Glutamatergic neuron (in vitro differentiated cells): ENCODE measurements at places on chromosomes 12 and 14. TPM values are rescaled to one million over a fixed set of nuclear protein-coding genes. Genes with fewer than 3 reads are reported as not detected.

TIGAR gene
- 20.7 TPM for total RNA-seq

IAPP gene
- not detected for total RNA-seq

TMED10 gene
- total RNA-seq = 124 TPM

BMAL2 gene
- 5.3 TPM for total RNA-seq

ETFBKMT gene
- total RNA-seq = 2.2 TPM

SETD3 gene
- 46.2 TPM for total RNA-seq

CIDEB gene
- total RNA-seq = 1.8 TPM

ASPG gene
- not detected for total RNA-seq

ULK1 gene
- 168 TPM for total RNA-seq

DNA sequence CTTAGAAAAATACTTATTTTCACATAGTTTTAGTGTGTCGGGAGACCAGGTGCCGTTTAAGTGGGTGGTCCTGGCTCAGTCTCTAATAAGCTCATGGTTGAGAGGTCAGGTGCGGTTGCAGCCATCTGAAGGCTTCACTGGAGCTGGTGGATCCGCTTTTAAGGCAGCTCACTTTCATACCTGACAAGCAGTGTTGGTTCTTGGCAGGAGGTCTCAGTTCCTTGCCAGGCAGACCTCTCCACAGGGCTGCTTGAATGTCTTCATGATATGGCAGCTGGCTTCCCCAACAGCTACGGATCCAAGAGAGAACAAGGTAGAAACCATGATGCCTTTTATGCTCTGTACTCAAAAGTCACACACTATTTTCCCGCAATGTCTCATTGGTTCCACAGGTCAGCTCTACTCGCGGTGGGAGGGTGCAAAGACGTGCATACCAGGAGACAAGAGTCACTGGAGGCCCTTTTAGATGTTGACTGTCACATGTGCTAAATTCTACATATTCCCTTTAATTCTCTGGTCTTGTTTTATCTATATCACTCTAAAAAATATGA lies 8.0 kb upstream of the ZDHHC17 start:
- peaks cover 4% of the 10 kb centered on the region for H3K4me1 ChIP-seq
- DNase-seq = no peak
- H3K27me3 ChIP-seq = no peaks in the 10 kb centered on the region

DNA sequence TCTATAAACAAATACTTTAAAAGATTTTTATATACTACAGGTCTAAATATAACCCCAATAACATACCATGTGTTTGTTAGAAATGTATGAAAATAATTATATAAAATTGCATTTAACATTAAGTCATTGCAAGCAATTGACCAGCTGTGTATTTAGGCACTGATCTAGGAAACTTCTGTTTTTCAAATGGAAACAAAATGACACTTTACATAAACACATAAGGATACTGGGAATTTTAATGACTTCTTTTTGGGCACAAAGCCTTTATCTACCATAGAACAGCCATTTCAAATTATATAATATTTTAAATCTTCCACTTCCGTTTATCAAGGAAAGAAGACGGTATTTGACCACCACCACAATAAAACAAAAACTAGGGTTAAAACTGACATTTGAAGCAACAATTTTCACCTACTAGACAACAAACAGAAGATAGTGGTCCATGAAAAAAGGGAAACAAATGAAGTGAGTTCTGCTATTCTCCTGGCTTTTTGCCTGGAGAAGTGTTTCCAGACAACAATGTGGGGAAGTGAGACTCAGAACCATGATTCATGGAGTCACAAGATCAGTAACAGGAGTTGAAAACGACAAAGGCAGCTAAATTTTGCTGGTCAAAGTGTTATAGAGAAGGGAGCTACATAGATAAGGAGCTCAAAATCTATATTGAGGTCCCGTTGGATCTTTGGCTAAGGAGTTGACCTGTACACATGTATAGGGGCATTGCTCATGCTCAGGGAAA lies 475.1 kb downstream of the TRHDE start:
- no peak overlapping the region for H3K27ac ChIP-seq
- no peaks in the 10 kb centered on the region for H3K4me1 ChIP-seq
- peaks cover 6% of the 10 kb centered on the region for H3K36me3 ChIP-seq
- H3K27me3 ChIP-seq = no peaks in the 10 kb centered on the region
- H3K4me3 ChIP-seq = no peak overlapping the region

DNA sequence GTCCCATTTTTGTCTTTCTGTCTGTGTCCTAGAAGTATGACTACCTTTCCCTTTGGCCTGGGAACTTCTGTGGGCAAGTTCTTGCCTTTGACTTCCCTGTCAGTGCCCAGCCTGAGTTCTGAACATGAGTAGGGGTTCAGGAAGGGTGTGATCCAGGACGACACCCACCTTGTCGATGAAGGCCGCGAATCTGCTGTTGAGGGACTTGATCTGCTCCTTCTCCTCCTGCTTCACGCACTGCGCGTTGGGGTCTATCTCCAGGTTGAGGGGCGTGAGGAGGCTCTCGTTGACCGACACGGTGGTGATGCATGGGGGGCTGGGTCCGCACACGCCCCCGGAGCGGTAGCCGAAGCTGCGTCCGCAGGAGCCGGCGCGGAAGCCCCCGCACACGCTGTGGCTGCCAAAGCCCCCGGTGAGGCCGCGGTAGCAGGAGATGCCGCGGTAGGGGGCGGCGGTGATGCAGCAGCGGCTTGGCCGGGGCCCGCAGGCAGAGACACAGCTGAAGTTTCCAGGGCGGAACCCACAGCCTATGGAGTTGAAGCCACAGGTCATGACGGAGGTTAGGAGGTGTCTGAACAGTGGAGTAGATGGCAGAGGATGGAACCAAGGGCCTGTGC lies at the start of gene KRT83:
Gene KRT83, minus strand, starts transcription at position 615 of the 617 bp plus-strand sequence. Its CDS starts 63 bp downstream, at position 552.
- H3K4me1 ChIP-seq = no peaks in the 10 kb centered on the region
- DNase-seq = no peak
- peaks cover 7% of the 10 kb centered on the region for H3K27me3 ChIP-seq

GRCh38 chr12:10395390-10395998 lies 5.7 kb upstream of the KLRK1 start:
- DNase-seq = no peak
- no peaks in the 10 kb centered on the region for H3K36me3 ChIP-seq
- H3K4me1 ChIP-seq = no peaks in the 10 kb centered on the region

DNA sequence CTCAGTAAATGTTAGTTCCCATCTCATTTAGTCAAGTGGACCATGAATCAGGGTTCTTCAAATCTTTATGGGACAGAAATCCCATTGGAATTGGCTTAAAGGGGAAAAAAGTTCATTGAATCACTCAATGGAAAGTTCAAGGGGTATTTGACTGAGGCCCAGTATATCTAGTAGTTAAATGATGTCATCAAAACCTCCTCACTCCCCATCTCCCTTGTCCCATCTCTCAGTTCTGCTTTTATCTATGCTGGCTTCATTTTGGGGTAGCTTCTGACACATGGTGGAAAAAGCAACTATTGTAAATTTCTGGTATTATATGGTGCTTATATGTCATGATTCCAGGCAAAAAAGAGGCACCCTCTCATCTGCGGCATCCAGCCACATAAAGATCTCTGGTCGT lies 51.9 kb downstream of the DAAM1 start:
- peaks cover 10% of the 10 kb centered on the region for H3K4me1 ChIP-seq
- H3K36me3 ChIP-seq = no peaks in the 10 kb centered on the region

- no peak for DNase-seq
- H3K27me3 ChIP-seq = peaks cover 6% of the 10 kb centered on the region
- H3K4me3 ChIP-seq = no peak overlapping the region
- H3K4me1 ChIP-seq = peaks cover 14% of the 10 kb centered on the region
- no peaks in the 10 kb centered on the region for H3K36me3 ChIP-seq
- H3K27ac ChIP-seq = no peak overlapping the region
Observed at GRCh38 chr14:72512281-72512680, 381.6 kb downstream of the DPF3 start.

- no peaks in the 10 kb centered on the region for H3K27me3 ChIP-seq
- no peak overlapping the region for H3K4me3 ChIP-seq
- no peak overlapping the region for H3K27ac ChIP-seq
- H3K36me3 ChIP-seq = no peaks in the 10 kb centered on the region
- no peak for DNase-seq
Observed at GRCh38 chr12:105426766-105427165, 96.3 kb downstream of the C12orf75 start.

DNA sequence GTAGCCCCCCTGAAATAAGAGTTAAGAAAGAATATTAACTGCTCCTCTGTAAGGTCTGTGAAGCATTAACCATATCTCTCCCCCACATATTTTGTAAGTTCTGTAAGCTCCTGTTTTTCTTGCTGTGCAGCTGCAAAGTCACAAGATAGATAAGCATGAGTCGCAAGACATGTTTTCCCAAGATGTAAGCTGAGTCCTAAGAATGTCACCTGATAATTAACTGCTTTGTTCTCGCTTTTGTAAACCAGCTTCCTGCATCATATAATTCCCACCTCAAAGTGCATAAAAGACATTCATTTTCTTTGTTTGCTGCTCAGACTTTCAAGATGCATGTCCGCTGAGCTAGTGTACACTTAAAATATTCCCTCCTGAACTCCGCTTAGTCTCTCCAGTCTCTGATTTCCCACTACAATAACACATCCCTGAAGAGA lies 27.0 kb upstream of the PHC1 start:
- no peak for DNase-seq
- H3K4me3 ChIP-seq = no peak overlapping the region

- H3K4me1 ChIP-seq = peaks cover 36% of the 10 kb centered on the region
- H3K4me3 ChIP-seq = peak overlapping the region; percentile 1
- no peaks in the 10 kb centered on the region for H3K27me3 ChIP-seq
- H3K27ac ChIP-seq = no peak overlapping the region
Observed at GRCh38 chr12:123990511-123990910, 17.5 kb downstream of the ZNF664 start.

- no peak for DNase-seq
- no peaks in the 10 kb centered on the region for H3K36me3 ChIP-seq
- no peak overlapping the region for H3K27ac ChIP-seq
- peaks cover 2% of the 10 kb centered on the region for H3K27me3 ChIP-seq
- peaks cover 15% of the 10 kb centered on the region for H3K4me1 ChIP-seq
Observed at GRCh38 chr14:92863286-92864080, 59.5 kb upstream of the CHGA start.

DNA sequence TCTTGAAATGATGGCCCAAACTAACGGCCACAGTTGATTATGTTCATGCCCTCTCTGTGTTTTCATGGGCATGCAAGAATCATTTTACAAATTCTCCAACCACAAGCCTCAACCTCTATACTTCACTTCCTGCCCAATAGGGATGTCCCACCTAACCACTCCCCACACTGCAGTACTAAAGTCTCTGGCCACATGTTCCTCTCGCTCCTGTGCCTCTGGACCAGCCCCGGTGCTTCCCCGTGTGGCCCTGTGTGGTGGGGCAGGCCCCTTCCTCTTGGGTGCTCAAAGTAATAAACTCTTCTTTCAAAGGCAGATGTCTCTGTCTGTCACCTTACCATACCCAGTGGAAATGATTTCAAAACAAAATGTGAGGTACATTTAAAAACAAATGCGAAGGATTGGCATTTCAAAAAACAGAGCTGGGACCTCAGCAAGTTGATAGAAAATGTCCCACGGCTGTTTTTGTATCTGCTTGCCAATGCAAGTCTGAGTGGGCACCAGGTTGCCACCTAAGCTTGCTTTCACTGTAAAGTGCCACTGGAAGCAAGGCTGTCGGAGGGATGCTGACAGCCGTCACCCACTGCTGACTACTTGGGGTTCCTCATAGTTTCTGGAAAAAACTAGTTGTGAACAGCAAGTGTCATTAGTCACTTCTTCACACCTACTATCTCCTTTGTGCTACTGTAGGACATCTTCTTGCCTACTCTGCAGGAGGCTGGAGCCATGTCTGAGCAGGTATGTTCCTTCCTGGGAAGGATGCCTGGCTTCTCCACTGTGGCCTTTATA lies 8.2 kb upstream of the SERPINA11 start:
- H3K4me1 ChIP-seq = no peaks in the 10 kb centered on the region
- peaks cover 9% of the 10 kb centered on the region for H3K36me3 ChIP-seq
- DNase-seq = no peak
- H3K27ac ChIP-seq = no peak overlapping the region
- H3K27me3 ChIP-seq = peaks cover 3% of the 10 kb centered on the region

DNA sequence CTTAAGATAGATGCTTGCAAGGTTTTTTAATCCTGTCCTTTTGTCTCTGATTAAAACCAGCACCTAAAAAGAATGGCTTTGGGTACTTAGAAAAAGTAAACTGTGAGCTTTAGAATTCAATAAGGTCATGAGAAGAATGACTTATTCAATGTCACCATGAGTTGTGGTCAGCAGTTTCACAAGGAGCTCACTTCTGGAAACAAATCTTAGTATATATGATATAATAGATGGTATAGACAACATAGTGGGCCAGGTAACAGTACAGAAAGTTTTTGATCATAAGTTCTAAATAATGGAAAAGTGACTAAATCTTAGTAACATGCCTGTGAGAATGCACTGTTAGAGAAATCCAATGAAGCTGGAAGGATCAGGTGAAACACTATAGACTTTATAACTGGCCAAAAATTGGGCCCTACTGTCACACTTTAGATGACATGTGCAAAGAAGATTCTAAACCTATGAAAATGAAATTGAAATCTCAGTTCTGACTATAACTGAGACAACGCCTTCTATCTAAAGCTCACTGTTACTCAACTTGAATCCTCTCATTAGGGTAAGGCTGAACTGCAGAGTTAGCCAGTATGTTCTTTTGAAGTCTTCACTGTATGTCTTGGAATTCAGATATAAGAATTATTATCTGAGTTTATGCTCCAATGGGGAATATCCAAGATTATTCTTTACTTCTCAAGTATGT lies 42.4 kb upstream of the RAD51AP1 start:
- no peak for DNase-seq
- no peaks in the 10 kb centered on the region for H3K4me1 ChIP-seq
- H3K4me3 ChIP-seq = no peak overlapping the region
- no peaks in the 10 kb centered on the region for H3K27me3 ChIP-seq

DNA sequence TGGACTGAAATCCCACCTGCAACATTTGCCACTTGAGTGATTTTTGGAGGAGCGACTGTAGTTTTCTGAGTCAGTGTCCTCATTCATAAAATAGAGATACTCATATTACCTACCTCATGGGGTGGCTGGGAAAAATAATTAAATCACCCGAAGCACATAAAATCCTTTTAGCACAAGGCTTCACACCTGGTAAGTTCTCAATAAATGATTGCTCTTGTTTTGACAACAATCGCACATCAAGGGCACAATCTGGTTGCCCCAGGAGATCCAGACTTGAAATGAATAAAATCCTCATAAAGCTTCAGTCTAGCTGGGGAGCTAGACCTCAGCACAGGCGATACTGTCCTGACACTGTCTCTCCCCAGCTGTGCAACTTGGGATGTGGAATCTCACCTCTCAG lies 76.0 kb upstream of the CCDC60 start:
- DNase-seq = no peak
- peaks cover 15% of the 10 kb centered on the region for H3K36me3 ChIP-seq
- H3K4me3 ChIP-seq = no peak overlapping the region
- H3K27ac ChIP-seq = peak overlapping the region; percentile 36

DNA sequence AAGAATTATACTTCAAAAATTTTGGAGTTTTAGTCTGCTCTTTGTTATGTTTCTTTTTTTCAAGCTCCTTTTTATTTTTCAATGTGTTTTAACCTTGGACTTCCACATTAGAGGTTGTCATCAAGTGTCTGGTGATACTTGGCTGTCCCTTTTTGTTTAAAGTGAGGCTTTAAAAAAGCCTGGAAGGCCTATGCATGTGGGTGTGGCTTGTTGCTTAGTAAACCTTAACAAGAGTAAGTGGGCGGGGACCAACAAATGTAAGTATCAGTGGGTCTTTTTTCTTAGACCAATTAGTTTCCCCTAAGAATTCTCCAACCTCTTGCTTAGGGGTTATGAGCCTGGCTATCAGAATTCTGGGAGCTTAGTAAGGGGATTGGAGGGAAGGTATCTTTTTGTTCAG lies 26.4 kb downstream of the HCFC2 start:
- no peaks in the 10 kb centered on the region for H3K27me3 ChIP-seq
- H3K27ac ChIP-seq = no peak overlapping the region
- H3K36me3 ChIP-seq = no peaks in the 10 kb centered on the region
- DNase-seq = no peak
- H3K4me1 ChIP-seq = no peaks in the 10 kb centered on the region
